CD8-positive, alpha-beta memory T cell (primary cell): ENCODE measurements at places on chromosomes 2 and 18. TPM values are rescaled to one million over a fixed set of nuclear protein-coding genes. Genes with fewer than 3 reads are reported as not detected.

The HOXD12 gene
- polyA plus RNA-seq, result not detected

The MYO1B gene
- polyA plus RNA-seq, result 0.12 TPM

The MAB21L4 gene
- not detected for polyA plus RNA-seq

The FIGN gene
- not detected for polyA plus RNA-seq

The SAP130 gene
- 10.6 TPM for polyA plus RNA-seq

The TSGA10 gene
- 16.8 TPM for polyA plus RNA-seq

The L3MBTL4 gene
- 0.13 TPM for polyA plus RNA-seq

The ARMC9 gene
- 1.0 TPM for polyA plus RNA-seq
